ENCODE measurements at places on chromosomes 2 and 18. TPM values are rescaled to one million over a fixed set of nuclear protein-coding genes. Genes with fewer than 3 reads are reported as not detected.

ATP8B1 gene
- 0.90 TPM for total RNA-seq

KLF7 gene
- 8.4 TPM for total RNA-seq

CTAGE1 gene
- total RNA-seq: 0.03 TPM

OXER1 gene
- total RNA-seq: not detected

ACADL gene
- not detected for total RNA-seq

VIT gene
- total RNA-seq: not detected

CYP27A1 gene
- 57.1 TPM for total RNA-seq

MC5R gene
- not detected for total RNA-seq

MAIP1 gene
- total RNA-seq: 32.4 TPM

DNA sequence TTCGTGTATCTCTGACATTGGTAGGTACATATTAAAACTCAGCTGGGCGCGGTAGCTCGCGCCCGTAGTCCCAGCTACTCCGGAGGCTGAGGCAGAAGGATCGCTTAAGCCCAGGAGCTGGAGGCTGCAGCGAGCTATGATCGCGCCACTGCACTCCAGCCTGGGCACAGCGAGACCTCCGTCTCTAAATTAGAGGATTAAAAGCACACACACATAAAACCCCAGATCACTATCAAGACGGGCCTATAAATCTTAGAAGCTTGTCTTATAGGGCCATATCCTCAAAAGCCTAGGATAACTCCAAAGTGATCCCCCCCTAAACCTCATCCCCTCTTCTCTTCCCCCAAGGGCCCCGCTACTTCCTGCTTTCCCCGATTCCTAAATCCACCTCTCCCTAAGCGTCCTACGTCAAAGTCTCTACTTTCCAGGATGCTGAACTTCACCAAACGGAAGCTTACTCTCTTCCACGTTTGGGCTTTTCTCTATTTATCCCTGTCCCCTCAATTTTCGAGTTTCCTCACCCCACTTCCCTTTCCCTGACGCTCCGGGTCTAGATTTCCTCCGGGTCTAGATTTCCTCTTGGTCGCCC lies 707 bp downstream of the KRCC1 start:
- peak; percentile 41 for DNase-seq

- DNase-seq: no peak
Measured at GRCh38 chr2:204274429-204274828, 270.8 kb upstream of the PARD3B start.

DNA sequence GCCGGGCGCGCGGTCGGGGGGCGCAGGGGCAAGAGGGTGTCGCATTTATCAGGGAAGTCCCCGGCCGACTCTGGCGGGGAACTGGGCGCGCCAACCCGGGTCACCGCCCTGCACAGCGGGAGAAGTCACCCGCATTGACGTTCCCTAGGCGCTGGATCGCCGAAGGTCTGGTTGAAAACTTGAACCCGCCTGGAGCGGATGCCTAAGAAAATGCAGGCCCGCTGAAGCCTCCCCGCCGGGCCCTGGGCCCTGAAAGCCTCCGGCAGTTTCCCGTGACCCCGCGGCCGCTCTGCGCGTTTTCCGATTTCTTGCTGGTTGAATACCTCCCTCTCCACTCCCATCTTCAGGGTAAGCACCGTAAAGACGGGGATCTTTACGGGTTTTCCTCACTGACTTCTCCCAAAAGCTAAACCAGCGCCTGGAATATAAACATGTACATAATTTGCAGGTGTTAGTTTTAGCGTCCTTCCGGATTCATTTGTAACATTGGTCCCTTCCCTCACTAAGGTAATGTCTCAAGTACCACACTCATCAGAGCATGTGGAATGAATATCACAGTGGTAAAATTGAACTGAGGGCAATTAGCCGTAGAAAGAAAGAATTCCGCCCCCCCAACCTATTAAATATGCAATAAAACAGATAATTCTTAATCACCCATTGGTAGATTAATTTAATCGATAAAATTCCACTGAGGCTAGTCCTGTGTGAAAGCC lies 675 bp upstream of the SPIRE1 start:
- DNase-seq: peak; percentile 47

DNA sequence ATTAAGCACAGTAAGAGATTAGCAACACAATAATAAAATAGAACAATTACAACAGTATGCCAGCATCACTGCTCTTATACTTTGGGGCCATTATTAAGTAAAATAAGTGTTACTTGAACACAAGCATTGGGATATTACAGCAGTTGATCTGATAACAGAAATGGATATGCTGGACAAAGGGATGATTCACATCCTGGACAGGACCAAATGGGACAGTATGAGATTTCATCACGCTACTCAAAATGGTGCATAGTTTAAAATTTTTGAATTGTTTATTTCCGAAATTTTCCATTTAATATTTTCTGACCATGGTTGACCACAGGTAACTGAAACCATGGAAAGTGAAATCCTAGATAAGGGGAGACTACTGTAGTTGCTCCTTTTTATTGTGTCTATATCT lies 138.2 kb downstream of the UBR3 start:
- DNase-seq: no peak

DNA sequence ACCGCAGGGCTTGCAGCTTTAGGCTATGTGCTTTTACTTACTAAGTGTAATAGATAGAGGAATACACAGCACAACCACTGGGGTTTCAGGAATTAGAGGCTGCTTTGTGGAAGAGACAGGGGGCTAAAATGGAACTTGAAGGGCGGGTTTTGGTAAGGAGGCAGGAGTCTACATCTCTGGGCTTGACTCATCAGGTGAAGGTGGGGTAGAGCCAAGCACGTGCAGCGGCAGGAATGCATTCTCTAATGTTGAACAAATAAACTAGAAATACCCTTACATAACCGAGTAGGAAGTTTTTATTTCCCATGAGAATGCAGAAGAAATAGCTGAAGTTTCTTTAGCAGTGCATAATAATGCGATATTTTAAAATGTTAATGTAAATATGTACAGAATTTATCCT lies 673.8 kb upstream of the SALL3 start:
- no peak for DNase-seq

DNA sequence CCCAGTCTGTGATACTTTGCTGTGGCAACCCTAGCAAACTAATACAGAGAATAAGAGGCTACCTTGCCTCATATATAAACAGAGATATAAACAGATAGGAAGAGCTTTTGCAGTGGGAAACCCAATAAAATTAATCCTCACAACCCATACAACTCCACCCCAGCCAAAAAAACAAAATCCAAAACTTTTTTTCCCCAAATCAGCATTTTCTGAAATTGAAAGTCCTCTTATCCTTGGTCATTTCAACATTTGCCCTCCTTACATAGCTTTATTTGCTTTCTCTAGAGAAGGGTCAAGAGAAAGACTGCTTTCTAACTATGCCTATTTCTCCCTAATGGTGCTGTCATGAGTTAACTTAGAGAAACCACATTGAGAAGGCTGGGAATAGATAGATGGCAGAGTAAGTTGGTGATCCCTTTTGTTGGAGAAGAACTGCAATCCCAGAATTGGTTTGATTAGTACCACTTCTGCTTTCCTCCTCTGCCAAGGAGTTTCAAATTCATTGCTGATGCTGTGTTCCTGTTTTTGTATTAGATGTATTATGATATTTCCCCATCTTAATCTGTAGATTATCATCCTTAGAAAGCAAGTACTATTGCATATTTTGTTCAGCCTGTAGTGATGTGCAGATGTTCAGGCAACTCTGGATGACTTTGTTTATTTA lies 76.5 kb upstream of the B3GNT2 start:
- no peak for DNase-seq

- DNase-seq: no peak
Measured at GRCh38 chr2:183463821-183464220, 339.6 kb downstream of the NUP35 start.

GRCh38 chr18:8770657-8771056 lies 65.3 kb downstream of the MTCL1 start:
- no peak for DNase-seq

GRCh38 chr2:10215393-10215935 lies 87.2 kb upstream of the HPCAL1 start:
- DNase-seq: no peak

GRCh38 chr2:21022792-21023367 lies 21.0 kb downstream of the APOB start:
- DNase-seq: no peak

- no peak for DNase-seq
Measured at GRCh38 chr2:32712870-32713269, 85.0 kb downstream of the TTC27 start.

GRCh38 chr2:8597559-8598225 lies 84.2 kb upstream of the ID2 start:
- DNase-seq: no peak

GRCh38 chr18:77140439-77141109 lies 8.0 kb upstream of the MBP start:
- DNase-seq: no peak

GRCh38 chr2:132255714-132256113 lies 94.0 kb upstream of the ANKRD30BL start:
- no peak for DNase-seq

DNA sequence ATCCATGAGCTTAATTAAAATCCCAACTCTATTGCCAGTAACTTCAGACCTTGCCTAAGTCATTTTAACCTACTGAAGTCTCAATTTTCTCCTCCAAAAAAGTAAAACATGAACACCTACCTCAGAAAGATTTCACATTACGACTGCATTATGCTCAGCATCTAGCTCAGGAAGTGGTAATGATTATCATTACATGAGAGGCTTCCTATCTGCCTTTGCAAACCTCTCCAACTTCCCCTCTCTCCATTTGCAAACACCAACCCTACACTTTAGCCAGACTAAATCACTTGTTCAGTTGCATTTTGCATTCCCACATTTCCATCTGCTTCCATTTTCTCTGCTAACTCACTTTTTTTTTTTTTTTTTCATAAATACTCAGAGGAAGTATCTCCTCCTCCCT lies 6.8 kb downstream of the SLC38A11 start:
- no peak for DNase-seq

DNA sequence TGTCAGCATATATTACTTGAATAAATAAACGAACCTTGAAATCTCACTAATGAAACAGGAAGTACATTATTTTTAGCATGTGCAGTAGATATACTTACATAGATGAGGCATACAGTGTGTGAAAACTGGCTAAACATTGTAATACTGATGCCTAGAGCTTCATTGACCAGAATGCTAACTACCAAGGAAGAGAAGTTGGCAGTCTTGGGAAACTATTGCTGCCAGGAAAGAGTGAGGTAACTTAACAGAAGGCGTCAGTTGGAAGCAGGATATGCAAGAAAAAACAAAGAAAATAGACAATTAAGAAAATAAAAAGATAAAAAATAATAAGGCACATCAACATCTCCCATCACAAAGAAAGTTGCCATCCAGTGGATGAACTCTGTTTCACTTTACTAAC lies 963.0 kb downstream of the TDRD15 start:
- no peak for DNase-seq

DNA sequence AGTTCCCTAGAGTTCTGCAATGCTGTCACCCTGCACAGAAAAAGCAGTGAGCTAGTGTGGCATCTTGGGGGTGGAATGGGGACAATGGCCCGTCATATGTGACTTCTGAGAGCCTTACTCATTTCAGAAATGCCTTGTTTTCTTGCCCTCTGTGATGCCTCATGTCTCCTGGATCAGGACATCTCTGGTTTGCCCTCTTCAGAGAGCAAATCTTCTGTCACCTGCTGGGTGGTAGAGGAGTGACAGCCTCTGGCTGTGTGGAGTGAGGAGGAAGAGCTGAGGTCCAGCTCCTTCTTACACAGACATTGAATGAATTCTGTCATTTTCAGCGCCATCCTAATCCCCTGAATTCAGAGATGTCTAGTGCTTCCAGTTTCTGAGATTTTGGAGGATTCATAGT lies 55.6 kb upstream of the PHLPP1 start:
- DNase-seq: no peak

GRCh38 chr2:118577202-118577601 lies 270.2 kb downstream of the EN1 start:
- DNase-seq: no peak

- DNase-seq: no peak
Measured at GRCh38 chr18:25599443-25599842, 247.5 kb upstream of the ZNF521 start.

DNA sequence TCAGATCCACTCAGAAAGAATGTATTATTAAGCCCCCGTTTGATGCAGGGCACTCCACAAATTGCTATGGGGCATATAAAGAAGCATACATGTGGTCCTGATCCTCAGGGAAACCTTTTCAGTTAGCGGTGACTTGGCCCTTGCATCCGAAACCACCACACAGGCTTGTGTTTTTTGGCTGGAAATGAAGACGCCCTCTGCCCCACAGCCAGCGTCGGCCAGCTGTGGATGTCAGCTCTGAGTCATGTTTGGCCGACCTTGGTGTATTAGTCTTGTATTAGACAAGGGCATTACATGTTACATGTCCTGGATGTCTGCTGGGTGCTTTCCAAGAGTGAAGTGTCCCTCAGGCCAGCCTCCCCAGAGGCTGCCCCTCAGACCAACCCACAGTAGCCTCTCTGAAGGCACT lies 107.6 kb upstream of the MAP3K20 start:
- DNase-seq: no peak

DNA sequence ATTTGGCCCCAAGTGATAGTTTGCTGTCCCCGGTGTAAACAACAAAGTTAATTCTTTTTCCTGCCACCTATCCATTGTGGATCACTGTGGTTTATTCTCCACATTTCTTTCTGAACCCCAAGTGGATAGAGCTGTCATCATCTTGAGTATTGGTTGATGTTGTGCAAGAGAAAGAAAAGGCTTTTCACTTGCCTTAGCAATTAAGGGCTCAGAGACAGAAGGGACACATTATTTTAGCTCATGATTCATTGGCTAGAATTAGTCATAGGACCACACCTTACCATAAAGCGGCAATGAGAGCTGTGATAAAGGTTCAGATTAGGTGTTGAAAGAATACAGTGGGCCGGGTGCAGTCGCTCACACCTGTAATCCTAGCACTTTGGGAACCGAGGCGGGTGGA lies 442.1 kb upstream of the DCC start:
- no peak for DNase-seq

DNA sequence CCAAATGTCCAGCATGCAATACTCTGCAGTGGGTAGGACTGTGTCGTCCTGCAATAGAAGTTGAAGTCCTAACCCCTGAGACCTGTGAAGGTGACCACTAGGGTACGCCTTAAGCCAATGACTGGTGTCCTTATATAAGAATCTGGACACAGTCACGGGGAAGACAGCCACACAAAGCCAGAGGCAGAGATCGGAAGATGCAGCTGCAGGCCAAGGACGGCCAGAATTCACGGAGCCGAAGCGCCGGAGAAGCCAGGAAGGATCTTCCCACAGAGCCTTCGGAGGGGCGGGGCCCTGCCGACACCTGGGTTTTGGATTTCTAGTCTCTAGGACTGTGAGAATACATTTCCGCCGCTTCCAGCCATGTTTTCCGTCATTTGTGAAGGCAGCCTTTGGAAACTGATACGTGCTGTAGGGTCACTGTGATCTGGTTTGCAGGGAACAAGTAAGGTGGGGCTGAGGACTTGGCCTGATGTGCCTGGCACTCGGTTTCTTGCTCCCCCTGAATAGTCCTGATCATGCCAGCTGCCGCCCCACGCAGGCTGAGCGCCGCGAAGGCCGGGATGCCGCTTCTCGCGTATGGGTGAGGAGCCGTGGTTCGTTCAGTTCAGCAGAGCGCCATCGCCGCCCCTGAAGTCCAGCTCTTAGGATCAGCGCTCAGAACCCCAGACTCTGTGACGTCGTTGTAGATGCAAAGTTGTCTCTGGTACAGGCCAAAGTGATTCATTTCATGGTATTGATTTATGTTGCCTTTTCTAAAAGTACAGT lies 38.7 kb downstream of the PTGR3 start:
- no peak for DNase-seq
